ENCODE measurements at places on chromosomes 11 and 22. TPM values are rescaled to one million over a fixed set of nuclear protein-coding genes. Genes with fewer than 3 reads are reported as not detected.

TEX54 gene
- total RNA-seq = not detected

- no peak for DNase-seq
These were observed 36.6 kb upstream of the UBASH3B start for GRCh38 chr11:122618927-122619326.

DNA sequence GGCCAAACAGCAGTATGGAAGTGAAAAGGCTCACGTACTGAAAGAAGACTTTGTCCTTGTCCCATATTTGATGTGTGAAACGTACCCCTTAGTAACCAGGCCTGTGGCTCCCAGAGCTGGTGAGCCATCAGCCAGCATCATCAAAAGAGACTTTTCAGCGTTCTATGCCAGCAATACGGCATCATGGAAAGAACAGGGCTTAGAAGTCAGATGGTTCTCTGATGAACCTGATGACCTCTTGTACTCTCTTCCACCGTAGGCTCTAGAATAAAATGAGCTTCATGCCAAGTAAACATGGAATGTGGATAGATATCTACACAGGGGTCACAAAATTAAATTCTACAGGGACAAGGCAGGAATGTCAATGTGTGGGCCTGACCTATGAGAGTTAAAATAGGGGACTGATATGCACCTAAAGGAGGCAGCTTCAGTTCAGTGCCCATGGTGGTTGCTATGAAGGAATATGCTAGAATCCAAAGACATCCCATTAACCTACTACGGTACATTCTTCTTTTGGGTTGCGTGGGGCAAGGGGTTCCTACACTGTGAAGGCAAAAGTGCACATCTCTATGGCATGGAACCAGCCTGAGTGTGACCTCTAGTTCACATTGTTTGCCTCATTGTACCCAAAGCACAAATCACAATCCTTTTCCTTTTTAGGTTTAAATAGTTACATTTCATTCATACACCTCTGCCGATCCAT is 130.6 kb downstream of the ETS1 start:
- no peak for DNase-seq

- DNase-seq = no peak
These were observed 26.7 kb downstream of the FLI1 start for GRCh38 chr11:128720522-128720985.

- no peak for DNase-seq
These were observed 254.1 kb downstream of the NTM start for GRCh38 chr11:131624531-131624930.

GRCh38 chr11:123616505-123617198 is 37.8 kb downstream of the SCN3B start:
- DNase-seq = no peak

ABCC8 gene
- total RNA-seq = 18.0 TPM

Data from pancreas (tissue), 10 donors.